HCT116 (cell line): ENCODE measurements at places on chromosomes 5 and 9.
A peak's percentile ranks its signal among the peaks of the same experiment; 100 is the strongest.

DNA sequence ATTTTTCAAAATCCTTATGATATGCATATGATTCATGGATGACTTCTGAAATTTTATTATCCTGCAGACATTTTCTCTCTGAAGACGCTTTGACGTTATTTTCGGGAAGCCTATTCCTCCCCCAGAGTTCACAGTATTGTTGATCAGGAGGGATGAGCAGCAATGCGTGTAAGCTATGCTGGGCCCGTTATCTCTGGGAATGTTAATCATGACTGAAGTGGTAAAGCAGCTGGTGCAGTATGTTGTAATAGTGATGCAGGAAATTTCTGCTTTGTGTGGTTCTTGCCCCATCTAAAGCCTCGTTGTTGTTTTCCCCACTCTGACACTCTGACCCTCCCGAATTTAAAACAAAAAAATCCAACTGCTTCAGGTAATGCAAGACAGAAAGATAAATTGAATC lies 1797.8 kb upstream of the WWC1 start:
- H3K27ac ChIP-seq: no peak overlapping the region
- DNase-seq: no peak
- H3K4me1 ChIP-seq: no peaks in the 10 kb centered on the region
- H3K4me3 ChIP-seq: no peak overlapping the region

GRCh38 chr9:80794197-80794596 lies 895.1 kb downstream of the TLE1 start:
- DNase-seq: no peak
- H3K36me3 ChIP-seq: no peaks in the 10 kb centered on the region
- no peaks in the 10 kb centered on the region for H3K4me1 ChIP-seq
- no peaks in the 10 kb centered on the region for H3K27me3 ChIP-seq

DNA sequence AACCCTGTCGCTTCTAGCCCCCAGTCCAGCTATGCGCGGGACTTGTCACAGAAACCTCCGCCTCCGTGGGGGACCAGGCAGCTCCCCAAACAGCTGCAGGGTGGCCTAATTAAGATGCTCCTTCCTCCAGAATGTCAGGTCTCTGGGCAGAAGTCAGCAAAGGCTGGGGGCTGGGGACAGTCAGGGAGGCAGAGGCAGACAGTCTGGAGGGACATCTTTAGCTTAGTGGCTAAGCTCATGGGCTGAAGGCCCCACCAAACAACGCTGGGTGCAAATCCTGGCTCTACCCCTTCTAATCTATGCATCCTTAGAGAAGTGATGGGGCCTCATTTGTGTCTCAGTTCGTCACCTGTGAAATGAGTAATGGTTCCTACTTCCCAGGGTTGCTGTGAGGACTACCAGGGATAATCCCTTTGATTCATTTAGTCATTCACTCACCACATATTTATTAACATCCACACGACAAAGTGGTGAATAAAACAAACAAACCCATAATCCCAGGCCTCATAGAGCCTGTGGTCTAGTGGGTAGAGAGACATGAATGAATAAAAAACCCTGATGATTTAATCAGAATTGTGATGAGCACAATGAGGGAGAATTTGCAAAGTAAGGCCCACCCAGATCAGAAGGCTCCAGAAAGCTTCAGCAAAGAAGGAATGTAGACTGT lies 20.2 kb upstream of the MED27 start:
- no peak overlapping the region for H3K27ac ChIP-seq
- no peak for DNase-seq
- no peaks in the 10 kb centered on the region for H3K36me3 ChIP-seq
- no peaks in the 10 kb centered on the region for H3K4me1 ChIP-seq
- H3K27me3 ChIP-seq: peaks cover 5% of the 10 kb centered on the region; the same call in 1 of the 2 replicates
- H3K4me3 ChIP-seq: no peak overlapping the region

GRCh38 chr5:167916706-167917105 lies 374.7 kb upstream of the WWC1 start:
- DNase-seq: no peak
- peaks cover 33% of the 10 kb centered on the region for H3K27me3 ChIP-seq
- no peak overlapping the region for H3K27ac ChIP-seq

- H3K4me1 ChIP-seq: no peaks in the 10 kb centered on the region
- no peaks in the 10 kb centered on the region for H3K36me3 ChIP-seq
- no peak for DNase-seq
- peaks cover 18% of the 10 kb centered on the region; the same call in 1 of the 2 replicates for H3K27me3 ChIP-seq
These were observed 13.0 kb downstream of the TNC start for GRCh38 chr9:115104908-115105307.

DNA sequence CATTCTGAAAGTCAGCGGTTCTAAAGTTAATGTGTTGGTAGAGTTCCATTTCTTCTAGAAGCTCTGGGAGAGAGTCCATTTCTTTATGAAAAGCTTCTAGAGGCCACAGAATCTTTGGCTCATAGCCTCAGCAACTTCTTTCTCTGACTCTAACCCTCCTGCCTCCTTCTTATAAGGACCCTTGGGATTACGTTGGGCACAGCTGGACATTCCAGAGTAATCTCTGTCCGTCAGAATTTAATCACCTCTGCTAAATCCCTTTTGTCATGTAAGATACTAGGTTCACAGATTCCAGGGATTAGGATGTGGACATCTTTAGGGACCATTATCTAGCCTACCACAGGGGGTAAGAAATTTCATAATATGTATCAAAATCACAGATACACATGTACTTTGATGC lies 22.6 kb upstream of the ANKDD1B start:
- no peaks in the 10 kb centered on the region for H3K36me3 ChIP-seq
- no peaks in the 10 kb centered on the region for H3K27me3 ChIP-seq
- DNase-seq: no peak
- H3K4me3 ChIP-seq: no peak overlapping the region
- H3K27ac ChIP-seq: no peak overlapping the region
- no peaks in the 10 kb centered on the region for H3K4me1 ChIP-seq

DNA sequence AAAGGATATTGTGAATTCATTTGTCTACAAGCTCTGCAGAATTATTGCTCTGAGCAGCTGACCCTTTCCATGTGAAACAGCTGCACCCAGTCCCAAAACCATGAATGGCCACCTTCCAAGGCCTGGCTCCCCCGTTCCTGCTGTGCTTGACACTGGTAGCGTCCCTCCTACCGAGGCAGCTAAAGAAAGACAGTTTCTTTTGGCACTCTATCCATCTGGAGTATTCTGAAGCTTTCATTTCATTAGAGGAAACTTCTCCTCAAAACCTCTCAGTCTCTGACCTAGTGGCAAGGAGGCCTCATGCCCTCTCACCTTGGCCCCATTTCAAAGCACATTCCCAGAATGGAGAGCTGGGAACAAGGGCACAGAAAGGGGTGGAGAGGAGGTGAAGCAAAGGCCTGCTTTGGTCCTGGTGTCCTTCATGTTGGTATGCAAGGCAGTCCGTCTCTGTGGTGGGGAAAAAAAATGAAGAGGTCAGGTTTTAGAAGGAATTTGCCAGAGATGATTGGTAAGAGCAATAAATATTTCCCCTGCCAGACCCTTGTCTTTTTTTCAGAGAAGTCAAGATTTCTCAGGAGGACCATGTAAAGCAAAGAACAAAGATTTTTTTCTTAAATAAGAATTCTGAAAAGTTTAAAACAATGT lies 232.0 kb downstream of the RFK start:
- H3K36me3 ChIP-seq: no peaks in the 10 kb centered on the region
- no peaks in the 10 kb centered on the region for H3K27me3 ChIP-seq
- no peak for DNase-seq

DNA sequence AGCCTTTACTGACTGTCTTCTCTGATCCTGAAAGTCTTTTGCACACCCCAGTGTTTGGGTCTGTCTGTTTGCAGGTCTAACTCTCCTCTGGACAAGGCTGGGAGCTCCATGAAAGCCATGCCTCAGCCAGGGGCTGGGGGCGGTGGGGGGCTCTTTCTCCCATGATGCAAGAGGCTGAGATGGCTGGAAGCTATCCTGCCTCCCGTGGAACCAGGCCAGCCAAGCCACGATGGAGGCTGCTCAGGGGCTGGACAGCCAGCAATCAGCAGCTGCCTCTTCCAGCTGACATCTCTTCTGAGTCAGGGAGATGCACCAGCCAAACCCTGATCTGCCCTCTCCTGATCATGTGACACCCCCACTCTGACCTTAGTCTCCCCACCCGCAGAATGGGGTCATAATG lies 154.0 kb downstream of the BARX1 start:
- no peak overlapping the region for H3K4me3 ChIP-seq
- no peak for DNase-seq
- no peaks in the 10 kb centered on the region for H3K4me1 ChIP-seq
- H3K27ac ChIP-seq: no peak overlapping the region

DNA sequence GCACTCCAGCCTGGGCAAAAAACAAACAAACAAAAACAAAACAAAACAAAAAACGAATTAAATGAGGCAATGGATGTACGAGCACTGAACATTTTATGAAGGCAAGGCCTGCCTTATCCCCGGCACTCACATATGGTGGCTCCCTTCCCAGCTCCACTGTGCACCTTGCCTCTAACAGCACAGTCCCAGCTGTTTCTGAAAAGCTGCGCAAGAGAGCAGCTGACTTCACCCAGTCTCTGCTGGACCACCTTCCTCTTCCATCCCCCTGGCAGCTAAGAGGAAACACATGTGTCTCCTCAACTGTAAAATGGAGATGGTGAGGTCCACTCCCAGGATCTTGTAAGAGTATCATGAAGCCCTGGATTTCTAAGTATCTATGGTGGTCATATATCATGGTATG lies 100.7 kb downstream of the KLF4 start:
- H3K4me1 ChIP-seq: peaks cover 13% of the 10 kb centered on the region
- H3K27ac ChIP-seq: no peak overlapping the region
- no peak overlapping the region for H3K4me3 ChIP-seq
- no peaks in the 10 kb centered on the region for H3K27me3 ChIP-seq
- no peaks in the 10 kb centered on the region for H3K36me3 ChIP-seq

DNA sequence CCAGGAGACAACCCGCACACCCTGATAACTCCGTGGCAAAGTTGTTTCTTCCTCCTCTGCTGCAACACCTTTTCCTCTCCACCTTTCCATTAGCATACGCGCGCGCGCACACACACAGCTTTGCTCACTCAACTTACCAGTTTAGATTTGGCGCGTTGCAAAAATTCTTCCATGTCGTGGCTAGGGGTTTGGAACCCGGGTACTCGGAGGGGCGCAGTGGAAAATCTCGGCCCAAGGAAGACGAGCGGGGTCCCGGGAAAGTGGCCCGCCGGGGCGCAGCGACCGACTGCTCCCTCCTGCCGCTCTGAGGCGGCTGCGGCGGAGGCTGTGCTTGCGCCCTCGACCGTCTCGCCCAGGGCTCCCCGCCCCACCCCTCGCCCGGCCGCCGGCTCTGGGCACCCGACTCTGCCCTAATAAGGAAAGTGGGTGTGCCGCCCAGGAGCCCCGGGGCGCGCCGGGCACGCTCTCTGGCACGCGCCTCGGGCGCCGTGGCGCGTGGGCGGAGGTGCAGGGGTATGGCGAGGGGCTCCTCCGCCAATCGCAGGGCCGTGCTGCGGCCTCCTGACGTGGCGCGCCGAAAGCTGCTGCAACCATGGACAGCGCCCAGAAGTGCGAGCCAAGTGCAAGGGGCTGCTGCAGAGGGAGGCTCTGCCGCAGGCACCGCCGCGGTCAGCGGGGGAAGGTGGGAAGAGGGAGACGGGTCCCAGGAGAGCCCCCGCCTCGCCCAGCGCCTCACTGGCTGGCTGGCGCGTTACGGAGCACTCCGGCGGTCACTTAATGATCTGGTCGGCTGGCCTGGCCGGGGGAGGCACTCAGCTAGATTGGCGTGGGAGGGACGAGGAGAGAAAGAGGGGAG lies at the start of gene PRUNE2:
Gene PRUNE2, minus strand, starts transcription at position 324 of the 856 bp plus-strand sequence. Its CDS starts 151 bp downstream, at position 173.
- H3K4me1 ChIP-seq: no peaks in the 10 kb centered on the region; the same call in 1 of the 2 replicates
- H3K27me3 ChIP-seq: peaks cover 48% of the 10 kb centered on the region
- no peak within 1 kb of the TSS for H3K27ac ChIP-seq
- no peaks in the 10 kb centered on the region for H3K36me3 ChIP-seq
- DNase-seq: no peak
- no peak within 1 kb of the TSS for H3K4me3 ChIP-seq

DNA sequence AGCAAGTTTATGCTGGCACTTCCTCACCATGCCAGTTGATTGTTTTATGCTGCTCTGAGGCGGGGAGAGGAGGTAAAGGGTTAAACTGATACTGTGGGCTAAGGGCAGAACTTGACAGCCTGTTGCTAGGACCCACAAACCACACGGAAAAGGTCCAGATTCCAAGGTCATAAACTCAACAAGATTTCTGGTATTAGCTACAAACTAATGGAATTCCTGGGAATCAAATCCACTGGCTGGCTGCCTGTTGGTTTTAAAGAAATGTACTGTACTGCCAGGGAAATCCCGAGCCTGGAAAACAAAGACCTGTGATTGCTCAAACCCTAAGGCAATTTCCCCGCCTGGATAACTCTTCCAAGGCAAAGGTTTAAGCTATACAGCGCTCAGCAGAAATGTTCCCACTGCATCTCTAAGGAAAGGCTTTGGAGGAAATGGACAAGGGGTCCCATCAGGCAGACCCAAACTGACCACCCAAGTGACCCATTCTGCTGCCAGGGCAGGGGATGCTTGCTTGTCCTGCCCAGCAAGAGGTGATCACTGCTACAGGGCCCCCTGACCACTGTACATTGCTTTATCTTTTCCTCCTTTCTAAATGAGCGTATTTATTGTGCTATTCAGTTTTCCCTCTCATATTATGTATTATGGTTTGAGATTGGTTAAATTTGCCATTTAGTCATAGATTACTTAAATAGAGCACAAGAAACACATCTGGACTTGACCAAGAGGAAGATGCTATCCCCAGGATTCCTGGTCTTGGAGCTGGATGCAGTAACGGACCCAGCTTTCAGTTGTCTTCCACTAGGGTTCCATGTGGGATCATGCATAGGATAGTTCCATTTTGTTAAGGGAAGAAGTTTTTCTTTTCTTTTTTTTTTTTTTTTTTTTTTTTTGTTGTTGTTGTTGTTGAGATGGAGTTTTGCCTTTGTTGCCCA lies 124.3 kb downstream of the SUSD1 start:
- H3K27me3 ChIP-seq: no peaks in the 10 kb centered on the region
- no peak overlapping the region for H3K4me3 ChIP-seq
- no peaks in the 10 kb centered on the region for H3K4me1 ChIP-seq
- H3K36me3 ChIP-seq: no peaks in the 10 kb centered on the region
- no peak overlapping the region for H3K27ac ChIP-seq
- DNase-seq: no peak

DNA sequence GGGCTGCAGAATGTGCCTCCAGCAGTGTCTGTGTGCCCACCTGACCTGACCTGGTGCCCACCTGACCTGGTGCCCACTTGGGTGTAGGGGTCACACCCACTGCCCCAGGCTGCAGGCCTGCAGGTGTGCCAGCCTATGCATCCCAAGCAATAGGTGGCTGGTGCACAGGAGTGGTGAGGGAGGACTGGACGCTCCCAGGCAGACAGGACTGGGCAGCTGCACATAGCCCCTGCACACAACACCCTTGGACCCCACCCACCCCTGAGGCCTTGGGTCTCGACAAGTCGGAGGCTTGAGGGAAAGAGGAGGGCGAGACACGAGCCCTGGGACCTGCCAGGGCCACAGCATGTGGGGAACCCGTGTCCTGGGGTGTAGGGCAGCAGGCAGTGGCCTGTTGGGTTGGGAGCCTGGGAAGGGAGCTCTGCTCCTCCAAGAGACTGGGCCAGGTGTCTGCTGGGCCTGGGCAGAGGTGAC lies 10.8 kb upstream of the NRARP start:
- H3K4me1 ChIP-seq: peaks cover 34% of the 10 kb centered on the region
- H3K36me3 ChIP-seq: no peaks in the 10 kb centered on the region
- H3K27me3 ChIP-seq: no peaks in the 10 kb centered on the region
- no peak for DNase-seq
- H3K4me3 ChIP-seq: no peak overlapping the region
- no peak overlapping the region for H3K27ac ChIP-seq

GRCh38 chr5:136769900-136770684 lies 404.7 kb upstream of the TRPC7 start:
- DNase-seq: peak; percentile 33
- H3K27ac ChIP-seq: no peak overlapping the region
- H3K27me3 ChIP-seq: peaks cover 14% of the 10 kb centered on the region; the same call in 1 of the 2 replicates
- H3K4me1 ChIP-seq: no peaks in the 10 kb centered on the region
- H3K36me3 ChIP-seq: no peaks in the 10 kb centered on the region

GRCh38 chr5:158808542-158808941 lies 291.2 kb downstream of the EBF1 start:
- no peak overlapping the region for H3K27ac ChIP-seq
- H3K27me3 ChIP-seq: peaks cover 9% of the 10 kb centered on the region
- no peak for DNase-seq
- no peaks in the 10 kb centered on the region for H3K36me3 ChIP-seq
- no peaks in the 10 kb centered on the region for H3K4me1 ChIP-seq
